ENCODE measurements at places on chromosomes 2 and 18.

DNA sequence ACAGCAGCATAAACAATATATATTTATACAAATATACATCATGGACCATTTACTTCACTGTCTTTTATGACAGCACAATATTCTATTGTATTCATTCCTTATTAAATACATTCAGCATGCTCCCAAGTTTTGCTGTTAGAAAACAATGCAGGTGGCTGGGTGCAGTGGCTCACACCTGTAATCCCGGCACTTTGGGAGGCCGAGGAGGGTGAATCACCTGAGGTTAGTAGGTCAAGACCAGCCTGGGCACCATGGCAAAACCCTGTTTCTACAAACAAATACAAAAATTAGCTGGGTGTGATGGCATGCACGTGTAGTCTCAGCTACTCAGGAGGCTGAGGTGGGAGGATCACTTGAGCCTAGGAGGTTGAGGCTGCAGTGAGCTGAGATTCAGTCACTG lies 39.0 kb downstream of the NPC1 start:
- no peak for DNase-seq

DNA sequence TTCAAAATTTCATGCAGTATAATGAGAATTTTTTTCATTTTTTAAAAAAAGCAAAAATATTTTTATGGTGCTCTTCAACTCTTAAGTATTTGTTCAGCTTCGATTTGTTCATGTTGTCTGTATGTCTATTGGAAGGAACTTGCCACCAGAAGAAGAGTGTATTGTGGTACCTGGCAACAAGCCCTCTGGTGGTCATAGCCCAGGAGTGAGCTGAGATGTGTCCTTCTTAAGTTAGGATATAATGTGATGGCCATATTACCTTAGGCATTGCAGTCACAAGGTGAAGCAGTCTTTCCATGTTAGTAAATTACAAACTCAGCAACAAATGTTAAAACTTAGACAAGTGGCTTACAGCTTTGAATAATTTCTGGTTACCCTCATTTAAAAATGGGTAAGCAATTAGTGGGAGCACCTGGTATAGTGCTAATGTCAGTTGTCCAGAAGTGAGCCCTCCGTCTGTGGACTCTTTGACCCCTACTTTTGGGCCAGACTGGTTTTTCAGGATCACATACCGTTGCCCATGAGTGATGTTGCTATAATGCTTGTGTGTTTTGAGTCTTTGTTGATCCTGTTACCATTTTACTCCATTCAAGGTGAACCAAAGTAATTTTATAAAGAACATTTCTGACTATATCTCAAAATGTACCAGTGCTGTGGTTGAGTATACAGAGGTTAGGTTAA lies 57.4 kb downstream of the MYO1B start:
- DNase-seq = no peak

- no peak for DNase-seq
These were observed 20.9 kb downstream of the TWIST2 start for GRCh38 chr2:238868616-238869292.

DNA sequence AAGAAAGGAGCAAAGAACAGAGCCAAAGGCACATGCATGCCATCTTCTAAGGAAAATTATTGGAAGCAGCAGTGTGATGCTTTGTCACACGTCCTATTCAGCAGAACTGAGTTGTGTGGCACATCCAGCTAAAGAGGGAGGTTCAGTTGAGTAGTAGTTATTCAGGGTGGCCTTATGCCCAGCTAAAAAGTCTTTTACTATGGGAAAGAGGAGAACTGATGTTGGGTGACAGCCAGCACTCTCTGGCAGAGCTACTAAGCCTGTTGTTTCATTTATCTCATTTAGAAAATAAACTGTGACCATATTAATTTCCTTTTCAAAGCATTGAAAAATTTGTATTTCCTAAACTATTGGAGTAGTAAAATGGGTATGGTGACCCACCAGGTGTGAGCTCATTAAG lies 18.5 kb downstream of the ITGA6 start:
- no peak for DNase-seq

DNA sequence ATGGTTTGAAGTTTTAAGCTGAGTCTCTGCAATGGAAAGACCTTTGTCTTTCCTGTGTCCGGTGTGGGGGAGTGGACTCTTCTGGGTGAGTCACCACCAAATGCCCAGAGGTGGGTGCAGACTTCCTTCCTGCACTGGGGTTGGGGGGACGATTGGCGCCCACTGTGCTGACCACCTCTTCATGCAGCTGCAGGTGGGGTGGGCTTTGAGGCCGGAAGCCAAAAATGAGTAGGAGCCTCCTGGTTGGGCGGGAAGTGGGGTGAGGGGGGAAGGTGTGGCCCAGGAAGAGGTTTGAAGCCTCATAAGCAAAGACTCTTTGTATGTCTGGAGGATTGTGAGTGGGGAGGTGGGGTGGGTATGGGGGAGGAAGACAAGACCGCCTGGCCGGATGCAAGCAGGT lies 27.6 kb downstream of the PAX8 start:
- no peak for DNase-seq

Measured in activated CD4-positive, alpha-beta T cell treated with anti-CD3 and anti-CD28 coated beads, Interleukin-2, amount 50 U/mL, for 24 hours (primary cell).